ENCODE measurements at places on chromosomes 4 and X.
A peak's percentile ranks its signal among the peaks of the same experiment; 100 is the strongest.

DNA sequence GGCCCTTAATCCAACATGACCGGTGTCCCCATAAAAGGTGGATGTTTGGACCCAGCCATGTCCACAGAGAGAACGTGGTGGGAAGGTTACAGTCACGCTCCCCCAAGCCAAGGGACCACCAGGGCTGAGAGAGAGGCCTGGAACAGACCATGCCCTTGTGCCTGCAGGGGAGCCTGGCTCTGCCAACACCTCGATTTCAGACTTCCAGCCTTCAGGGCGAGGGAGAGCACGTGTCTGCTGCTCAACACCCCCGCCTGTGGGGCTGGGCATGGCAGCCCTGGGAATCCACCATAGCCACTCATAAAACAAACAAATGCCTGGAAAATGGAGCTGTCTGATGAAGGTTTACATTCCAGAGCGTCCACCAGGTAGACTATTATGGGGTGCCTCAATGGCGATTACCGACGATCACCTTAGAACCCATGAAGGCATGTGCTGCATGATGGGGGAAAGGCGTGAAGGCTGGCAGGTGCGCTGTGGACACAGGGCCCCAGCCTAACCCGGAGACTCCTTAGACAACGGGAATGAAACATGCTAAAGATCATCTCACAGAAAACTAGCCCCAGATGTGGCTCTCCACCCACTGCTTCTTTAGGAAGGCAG is 42.3 kb upstream of the HMX1 start:
- no peak for ATAC-seq

- ATAC-seq = no peak
Observed at GRCh38 chrX:56783996-56784620, 55.1 kb downstream of the NBDY start.

DNA sequence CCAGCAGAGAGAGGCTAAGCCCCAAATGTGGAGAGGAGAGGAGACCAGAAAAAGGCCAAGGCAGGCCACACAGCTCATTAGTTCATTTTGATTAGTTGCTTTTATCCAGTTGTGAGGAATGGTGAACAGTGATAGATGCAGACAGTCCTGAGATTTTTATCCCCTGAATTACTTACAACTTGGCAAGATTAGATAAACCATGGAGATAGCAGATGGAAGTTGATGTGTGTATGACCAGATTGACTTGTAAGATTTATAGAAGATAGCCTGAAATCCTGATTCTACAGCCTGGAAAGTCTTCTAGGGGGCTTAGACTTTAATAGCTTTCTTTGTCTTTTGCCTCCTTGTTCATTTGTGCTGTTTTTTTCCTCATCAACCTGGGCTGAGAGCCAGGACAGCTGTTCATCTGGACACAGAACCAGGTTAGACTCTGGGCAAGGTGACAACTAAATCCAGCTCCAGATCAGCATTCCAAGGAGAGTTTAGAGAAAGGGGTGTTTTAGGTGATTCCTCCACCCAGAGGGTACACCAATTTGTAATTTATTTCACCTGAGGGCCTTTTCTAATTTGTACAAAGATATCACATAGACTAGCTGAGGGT is 215.5 kb downstream of the SPATA18 start:
- no peak for ATAC-seq

DNA sequence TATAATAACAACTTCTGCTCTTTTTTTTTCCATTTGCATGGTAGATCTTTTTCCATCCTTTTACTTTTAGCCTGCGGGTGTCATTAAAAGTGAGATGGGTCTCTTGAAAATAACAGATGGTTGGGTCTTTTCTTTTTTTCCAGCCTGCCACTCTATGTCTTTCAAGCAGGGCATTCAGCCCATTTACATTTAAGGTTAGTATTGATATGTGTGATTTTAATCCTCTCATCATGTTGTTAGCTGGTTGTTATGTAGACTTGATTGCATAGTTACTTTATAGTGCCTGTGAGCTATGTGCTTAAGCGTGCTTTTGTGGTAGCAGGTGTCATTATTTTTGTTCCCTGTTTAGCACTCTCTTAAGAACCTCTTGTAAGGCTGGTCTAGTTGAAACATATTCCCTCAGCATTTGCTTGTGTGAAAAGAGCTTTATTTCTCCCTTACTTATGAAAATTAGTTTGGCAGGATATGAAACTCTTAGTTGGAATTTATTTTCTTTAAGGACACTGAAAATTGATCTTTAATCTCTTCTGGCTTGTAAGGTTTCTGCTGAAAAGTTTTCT is 326.1 kb downstream of the SH3BGRL start:
- no peak for ATAC-seq

DNA sequence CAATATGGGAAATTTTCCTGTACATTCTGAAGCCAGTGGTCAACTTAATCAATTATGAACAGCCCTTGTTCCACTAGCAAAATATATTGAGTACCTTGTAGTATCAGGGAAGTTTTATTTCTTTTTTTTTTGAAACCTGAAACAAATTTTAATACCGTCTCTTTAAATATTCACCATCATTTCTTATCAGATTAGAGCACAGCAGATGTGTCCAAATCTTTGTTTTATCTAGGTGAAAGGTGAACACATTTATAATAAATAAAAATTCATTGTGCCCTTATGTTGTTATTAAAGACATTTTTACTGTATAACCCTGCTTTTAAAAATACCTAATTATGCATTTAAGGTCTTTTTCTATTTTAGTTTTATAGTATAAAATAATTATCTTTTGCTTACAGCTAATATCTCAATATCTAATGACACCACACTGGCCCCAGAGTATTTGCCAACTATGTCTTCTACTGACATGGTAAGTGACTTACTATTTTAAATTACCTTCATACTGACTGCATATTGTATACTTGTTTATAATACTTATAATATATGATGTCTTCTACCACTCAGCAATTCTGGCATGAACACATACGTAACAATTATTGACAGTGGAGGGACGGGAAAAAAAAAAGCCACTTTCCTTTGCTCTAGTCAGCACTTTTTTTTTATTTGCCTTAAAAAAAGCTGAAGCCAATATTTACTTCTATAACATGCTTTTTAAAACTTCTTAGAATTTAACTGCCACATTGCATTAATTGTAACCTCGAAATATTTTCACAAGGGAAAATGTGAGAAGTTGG is 147.9 kb downstream of the SLC4A4 start:
- ATAC-seq = no peak

DNA sequence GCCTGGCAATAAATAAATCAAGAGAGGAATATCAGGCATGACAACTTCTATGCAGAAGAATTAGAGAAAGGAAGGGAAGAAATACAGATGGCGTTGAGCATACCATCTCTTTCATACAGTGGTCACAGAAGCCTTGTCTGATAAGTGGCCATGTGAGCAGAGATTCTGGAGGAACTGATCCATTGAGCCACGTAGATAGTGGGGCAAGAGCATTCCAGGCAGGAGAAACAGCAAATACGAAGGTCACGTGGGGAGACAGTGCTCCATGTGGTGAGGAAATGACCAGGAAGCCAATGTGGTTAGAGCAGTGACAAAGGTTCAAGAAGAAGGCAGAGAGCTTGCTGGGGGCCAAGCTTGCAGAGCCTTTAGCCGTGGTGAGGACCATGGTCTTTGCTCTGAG is 226.7 kb upstream of the NOCT start:
- ATAC-seq = no peak

- no peak for ATAC-seq
Observed at GRCh38 chr4:37678624-37679023, 7.6 kb downstream of the RELL1 start.

DNA sequence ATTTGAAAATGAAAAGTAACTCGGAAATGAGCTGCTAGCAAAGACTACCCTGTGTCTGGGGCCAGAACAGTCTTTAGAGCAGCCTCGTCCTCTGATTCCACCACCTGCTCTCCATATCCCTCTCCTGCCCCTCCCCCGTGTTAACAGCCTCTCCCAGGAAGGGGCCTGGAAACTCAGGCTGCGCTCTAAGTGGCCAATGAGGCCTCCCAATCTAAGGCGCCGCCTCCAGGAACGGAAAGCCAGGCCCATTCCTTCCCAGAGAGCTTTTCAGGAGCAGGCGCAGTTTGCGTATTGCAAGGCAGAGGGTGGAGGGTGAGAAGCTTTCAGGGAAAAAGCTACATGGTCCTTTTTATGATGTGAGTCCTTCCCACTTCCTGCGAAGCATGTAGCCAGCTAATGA is 31.2 kb downstream of the RS1 start:
- ATAC-seq = no peak

- no peak for ATAC-seq
Observed at GRCh38 chr4:74096265-74096980, 2.6 kb downstream of the CXCL2 start.

- no peak for ATAC-seq
Observed at GRCh38 chrX:139126493-139126892, 404.0 kb upstream of the F9 start.

DNA sequence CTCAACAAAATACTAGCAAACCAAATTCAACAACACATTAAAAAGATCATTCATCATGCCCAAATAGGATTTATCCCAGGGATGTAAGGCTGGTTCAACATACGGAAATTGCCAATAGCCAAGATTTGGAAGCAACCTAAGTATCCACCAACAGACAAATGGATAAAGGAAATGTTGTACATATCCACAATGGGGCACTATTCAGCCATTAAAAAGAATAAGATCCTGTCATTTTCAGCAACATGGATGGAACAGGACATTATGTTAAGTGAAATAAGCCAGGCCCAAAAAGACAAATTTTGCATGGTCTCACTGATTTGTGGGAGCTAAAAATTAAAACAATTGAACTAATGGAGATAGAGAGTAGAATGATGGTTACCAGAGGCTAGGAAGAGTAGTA is 82.0 kb upstream of the FAM241A start:
- no peak for ATAC-seq

DNA sequence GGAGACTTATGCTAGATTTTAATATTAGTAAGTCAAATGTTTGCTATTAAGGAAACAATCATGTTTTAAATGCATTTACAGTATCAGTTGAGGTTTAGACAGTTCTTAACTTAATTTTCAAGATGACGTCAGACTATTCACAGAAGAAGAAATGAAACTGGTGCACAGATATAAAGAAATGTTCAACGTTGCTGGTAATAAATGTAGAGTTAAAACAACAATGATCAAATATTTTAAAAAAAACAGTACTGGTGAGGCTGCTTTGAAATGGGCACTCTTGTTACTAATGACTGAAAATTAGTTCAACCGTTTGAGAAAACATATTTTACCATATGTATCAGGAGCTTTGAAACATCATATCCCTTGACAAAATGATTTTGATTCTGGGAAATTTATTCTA is 44.2 kb downstream of the ABHD18 start:
- ATAC-seq = no peak

GRCh38 chr4:61923179-61923578 is 723.1 kb downstream of the ADGRL3 start:
- ATAC-seq = no peak

DNA sequence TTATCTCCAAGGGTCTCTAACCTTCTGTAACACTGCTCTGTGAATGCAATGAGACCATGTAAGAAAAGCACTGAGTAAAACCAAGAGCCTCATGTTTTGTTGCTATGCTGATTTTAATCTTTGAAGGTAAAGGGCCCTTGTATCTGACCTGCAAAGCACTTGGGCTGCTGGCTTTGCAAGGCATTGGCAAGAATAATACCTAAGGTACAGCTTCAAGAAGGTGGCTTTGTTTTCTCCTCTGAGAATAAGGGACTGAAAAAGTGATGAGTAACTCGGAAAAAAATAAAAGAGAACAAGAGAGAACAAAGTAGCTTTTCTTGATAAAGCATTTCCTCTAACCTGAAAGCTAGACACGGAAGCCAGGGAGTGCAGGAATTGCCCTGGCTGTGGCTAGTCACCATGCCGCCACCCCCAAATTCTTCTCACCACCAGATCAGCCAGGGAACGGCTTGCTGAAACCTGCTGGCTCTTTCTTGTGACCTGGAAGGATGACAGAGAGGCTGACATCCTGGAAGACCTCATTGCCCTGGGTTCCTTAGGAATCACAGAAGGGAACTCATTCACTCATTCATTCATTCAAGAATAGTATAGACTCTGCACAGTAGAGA is 41.8 kb upstream of the HS3ST1 start:
- ATAC-seq = peak; percentile 18

GRCh38 chr4:165461159-165461821 is 82.5 kb downstream of the CPE start:
- ATAC-seq = no peak

- no peak for ATAC-seq
Observed at GRCh38 chr4:98305576-98305975, 44.4 kb downstream of the RAP1GDS1 start.

GRCh38 chrX:110108381-110108821 is 105.5 kb downstream of the TMEM164 start:
- ATAC-seq = no peak

DNA sequence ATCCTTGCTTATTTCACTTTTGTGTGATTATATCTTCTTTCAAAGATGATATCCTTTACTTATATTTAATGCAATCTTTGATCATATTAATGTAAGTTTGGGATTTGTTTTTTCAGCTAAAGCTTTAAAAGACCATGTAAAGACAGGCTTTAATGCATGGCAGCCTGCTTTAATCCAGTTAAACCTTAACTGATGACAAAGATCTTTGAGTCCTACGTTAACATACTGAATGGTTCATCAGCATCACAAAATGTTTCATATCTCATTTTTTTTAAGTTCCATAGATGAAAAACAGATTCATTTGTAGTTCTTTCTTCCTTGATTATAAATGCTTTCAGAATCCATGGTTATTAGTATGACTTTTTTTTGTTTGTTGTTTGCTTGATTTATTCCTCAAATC is 1102.8 kb downstream of the FSTL5 start:
- ATAC-seq = no peak

GRCh38 chr4:24805067-24805466 is 9.7 kb downstream of the SOD3 start:
- no peak for ATAC-seq

- no peak for ATAC-seq
Observed at GRCh38 chr4:108054025-108054638, 64.4 kb downstream of the HADH start.

- ATAC-seq = no peak
Observed at GRCh38 chrX:135981668-135982067, 3.6 kb upstream of the SLC9A6 start.

- ATAC-seq = no peak
Observed at GRCh38 chr4:158314756-158315487, 104.6 kb downstream of the TMEM144 start.

DNA sequence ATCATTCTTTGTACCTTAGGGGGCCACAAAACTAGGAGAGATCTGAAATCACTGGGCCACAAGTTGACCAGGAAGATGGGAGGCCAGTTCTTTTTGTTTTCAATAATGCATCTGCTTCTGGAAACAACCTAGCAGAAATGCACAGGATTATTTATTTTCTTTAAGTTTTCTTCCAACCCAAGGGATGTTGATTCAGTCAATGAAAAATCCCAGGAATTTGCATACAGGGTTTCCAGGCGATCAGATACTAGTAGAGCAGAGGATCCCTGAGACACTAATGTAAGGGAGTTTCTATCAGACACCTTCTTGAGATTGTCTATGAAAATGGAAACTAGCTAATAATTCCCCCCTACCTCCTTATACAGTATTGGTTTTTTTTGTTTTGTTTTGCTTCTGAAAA is 7.4 kb downstream of the ATOH1 start:
- ATAC-seq = no peak

- ATAC-seq = no peak
Observed at GRCh38 chr4:109157696-109158095, 144.8 kb downstream of the COL25A1 start.

- ATAC-seq = no peak
Observed at GRCh38 chr4:8101213-8102075, 57.2 kb downstream of the ABLIM2 start.

- ATAC-seq = no peak
Observed at GRCh38 chr4:73258436-73258685, 237 bp downstream of the ANKRD17 start.

Data from activated T-helper 17 cell treated with anti-CD3 and anti-CD28 coated beads, Interleukin-2, amount 50 U/mL, for 72 hours (primary cell).